ENCODE measurements at places on chromosomes 7 and 10. TPM values are rescaled to one million over a fixed set of nuclear protein-coding genes. Genes with fewer than 3 reads are reported as not detected.

Gene PPA1
- total RNA-seq: 137 TPM

Gene NUTM2A
- 1.7 TPM for total RNA-seq

Gene SCART1
- total RNA-seq: 2.5 TPM

Gene GNAT3
- total RNA-seq: 2.1 TPM
